ENCODE measurements at places on chromosomes 4 and X.

GRCh38 chrX:110025395-110025794, 22.5 kb downstream of the TMEM164 start:
- no peak for DNase-seq

GRCh38 chr4:167031534-167032156, 202.6 kb downstream of the SPOCK3 start:
- no peak for DNase-seq

- no peak for DNase-seq
These were observed 7.4 kb upstream of the TNIP2 start for GRCh38 chr4:2763511-2763967.

GRCh38 chrX:30085571-30085970, 129.8 kb upstream of the MAGEB2 start:
- no peak for DNase-seq

DNA sequence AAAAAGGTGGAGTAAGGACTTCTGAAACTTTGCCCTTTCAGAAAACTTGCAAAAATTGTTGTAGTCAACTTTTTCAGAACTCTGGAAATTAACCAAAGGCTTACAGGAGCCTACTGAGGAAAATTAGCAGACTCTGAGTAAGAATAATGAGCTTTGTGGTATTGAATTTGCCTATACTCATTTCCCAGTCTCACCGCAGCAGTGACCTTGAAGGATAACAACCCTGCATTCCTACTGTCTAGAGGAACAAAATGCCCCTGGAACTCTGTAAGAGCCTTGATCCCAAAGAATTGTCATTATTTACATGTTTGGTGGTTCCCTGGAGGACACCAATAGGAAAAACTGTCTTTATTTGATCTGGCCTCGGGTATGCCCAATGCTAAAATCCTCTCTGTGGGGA, 57.9 kb downstream of the MND1 start:
- no peak for DNase-seq

GRCh38 chr4:165364452-165365080, 14.2 kb upstream of the CPE start:
- DNase-seq: no peak

DNA sequence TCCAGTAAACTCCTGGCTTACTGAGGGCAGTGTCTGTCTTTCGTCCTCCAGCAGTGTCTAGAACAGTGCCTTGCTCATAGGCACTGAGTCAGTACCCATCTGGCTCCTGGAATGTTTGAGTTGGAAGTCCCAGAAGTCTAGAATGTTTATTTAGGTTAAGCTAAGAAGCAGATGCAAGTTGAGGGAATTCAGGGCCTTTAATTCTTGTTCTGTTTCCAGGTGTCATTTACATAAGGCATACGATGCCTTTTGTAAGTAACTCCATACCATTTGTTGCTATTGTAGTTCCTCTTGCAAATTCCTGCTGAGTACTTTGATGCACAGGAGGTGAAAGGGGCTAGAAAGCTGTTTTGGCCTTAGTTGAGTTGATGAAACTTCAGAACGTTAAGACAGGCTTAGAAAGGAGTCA, 22.2 kb downstream of the ARHGAP10 start:
- no peak for DNase-seq

GRCh38 chr4:31114816-31115215, 394.6 kb downstream of the PCDH7 start:
- no peak for DNase-seq

- no peak for DNase-seq
These were observed 40.1 kb downstream of the SHOX start for GRCh38 chrX:670645-671044.

DNA sequence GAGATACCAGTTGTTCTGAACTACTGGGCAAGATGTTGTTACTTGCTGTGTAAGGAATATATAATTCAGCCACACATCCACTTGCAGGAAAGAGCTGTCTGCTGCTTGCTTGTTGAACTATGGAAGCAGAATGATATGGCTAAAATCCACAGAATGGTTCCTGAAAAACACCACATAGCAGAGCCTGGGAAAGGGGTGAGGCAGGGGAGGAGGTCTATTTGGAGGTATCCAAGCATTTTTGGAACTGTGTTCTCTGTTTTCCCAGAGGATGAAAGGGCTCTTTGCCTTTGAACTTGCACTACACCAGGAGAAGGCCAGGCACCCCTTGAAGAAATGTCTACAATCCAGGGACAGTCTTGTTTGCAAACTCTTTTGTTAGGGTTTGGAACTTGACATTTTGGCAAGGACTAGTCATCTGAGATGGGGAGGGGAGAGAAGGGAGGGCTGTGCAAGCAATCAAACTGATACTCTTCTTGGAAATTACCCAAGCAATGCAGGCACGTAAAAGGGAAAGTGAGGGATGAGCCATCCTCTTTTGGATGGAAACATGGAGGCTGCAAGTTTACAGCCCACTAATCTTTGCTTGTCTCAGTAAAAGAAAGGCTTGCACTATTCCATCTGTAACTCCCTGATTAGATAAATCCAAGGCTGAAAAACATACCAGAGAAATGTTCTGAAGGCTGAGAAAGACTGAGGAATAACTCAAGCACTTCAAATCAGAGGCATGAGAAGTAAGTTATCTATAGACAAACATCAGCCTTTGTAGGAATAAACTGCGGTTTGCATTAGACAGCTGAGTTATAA, 141.0 kb downstream of the TSPAN5 start:
- no peak for DNase-seq

- no peak for DNase-seq
These were observed 40.9 kb downstream of the TSPAN5 start for GRCh38 chr4:98617358-98618047.

GRCh38 chrX:154495472-154495922, 5.1 kb upstream of the SLC10A3 start:
- DNase-seq: no peak

- no peak for DNase-seq
These were observed 313.2 kb downstream of the PACRGL start for GRCh38 chr4:21013501-21013900.

DNA sequence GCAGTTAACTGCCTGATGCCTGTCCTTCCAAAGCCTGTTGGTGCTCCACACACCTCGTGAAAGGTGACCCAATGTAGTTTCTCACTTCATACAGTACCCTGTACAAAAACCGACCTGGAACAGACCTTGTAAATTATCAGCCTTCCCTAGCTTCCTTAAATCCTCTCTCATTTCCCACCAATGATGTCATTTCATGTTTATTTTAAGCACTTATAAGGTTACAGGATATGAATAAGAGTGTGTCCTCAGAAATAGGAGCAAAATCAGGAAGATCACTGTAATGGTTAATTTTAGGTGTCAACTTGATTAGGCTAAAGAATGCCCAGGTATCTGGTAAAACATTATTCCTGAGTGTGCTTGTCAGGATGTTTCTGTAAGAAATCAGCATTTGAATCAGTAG, 44.7 kb downstream of the TMEM150C start:
- no peak for DNase-seq

Measured in activated T-cell treated with anti-CD3 and anti-CD28 coated beads for 4 hours (primary cell).